ENCODE measurements at places on chromosomes 12 and 14.
A peak's percentile ranks its signal among the peaks of the same experiment; 100 is the strongest.

DNA sequence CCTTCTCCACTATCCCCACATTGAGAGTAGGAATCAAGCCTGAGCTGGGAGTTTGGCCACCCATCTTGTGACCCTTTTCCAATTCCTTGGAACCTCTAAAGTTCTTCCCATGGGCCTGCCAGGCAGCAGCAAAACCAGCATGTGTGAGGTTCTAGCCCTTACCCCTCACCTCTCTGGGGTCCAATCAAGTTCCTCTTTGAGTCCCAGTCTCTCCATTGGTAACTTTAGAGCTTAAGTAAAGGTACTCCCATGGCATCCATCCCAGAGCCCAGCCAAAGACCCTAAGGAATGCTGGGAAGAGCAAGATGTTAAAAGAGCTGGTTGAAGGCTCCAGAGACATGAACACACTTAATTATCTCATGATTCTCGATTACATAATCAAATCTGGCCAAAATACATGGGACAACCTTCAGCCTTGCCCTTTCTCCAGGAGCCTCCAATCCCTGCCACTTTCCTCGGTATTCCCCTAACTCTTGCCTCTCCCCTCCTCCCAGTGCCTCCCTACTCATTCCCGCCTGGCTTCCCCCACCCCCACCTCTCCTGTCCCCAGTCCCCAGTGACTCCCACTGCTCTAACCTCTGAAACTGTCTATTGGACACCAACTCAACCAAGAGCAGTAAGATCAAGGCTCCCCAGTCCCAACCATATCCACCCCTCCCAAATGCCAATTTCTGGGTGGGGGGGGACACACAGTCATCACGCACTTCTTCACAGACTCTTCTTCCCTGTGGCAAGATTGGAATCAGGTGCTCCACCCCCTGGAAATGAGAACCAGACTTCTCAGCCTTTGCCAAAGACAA is 4.8 kb upstream of the TNS2 start:
- DNase-seq, result no peak
- H3K4me3 ChIP-seq, result no peak overlapping the region
- no peak overlapping the region for H3K27ac ChIP-seq
- H3K36me3 ChIP-seq, result no peaks in the 10 kb centered on the region

- H3K27ac ChIP-seq, result no peak within 1 kb of the TSS
- DNase-seq, result no peak
- no peaks in the 10 kb centered on the region for H3K4me1 ChIP-seq
- H3K4me3 ChIP-seq, result no peak within 1 kb of the TSS
- H3K36me3 ChIP-seq, result no peaks in the 10 kb centered on the region
These were observed at the start of gene SPIC for GRCh38 chr12:101474711-101475386. Gene SPIC, plus strand, starts transcription at chr12:101475336. Its CDS starts 1,569 bp downstream, at chr12:101476905.

DNA sequence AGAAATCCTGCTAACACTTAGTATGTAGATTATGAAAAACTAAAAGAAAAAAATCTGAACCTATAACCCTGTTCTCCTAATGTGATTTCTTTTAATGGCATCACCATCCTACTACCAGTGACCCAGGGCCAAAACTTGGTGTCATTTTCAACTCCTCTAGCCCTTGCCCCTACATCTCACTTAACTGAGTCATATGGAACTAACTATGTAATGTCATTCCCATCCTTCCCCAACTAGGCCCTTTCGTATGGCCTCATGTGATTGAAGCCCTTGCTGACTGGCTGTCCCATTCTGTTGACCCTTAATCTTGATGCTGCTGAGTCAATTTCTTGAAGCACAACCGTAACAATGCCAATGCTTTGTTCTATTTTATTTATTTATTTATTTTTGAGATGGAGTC is 7.6 kb downstream of the DMAC2L start:
- no peaks in the 10 kb centered on the region for H3K27me3 ChIP-seq
- no peak overlapping the region for H3K27ac ChIP-seq

- peaks cover 32% of the 10 kb centered on the region for H3K27me3 ChIP-seq
- peak; percentile 24 for DNase-seq
- no peak overlapping the region for H3K27ac ChIP-seq
- peaks cover 4% of the 10 kb centered on the region for H3K4me1 ChIP-seq
- no peaks in the 10 kb centered on the region for H3K36me3 ChIP-seq
These were observed 2.9 kb upstream of the SMOC1 start for GRCh38 chr14:69876221-69876847.

DNA sequence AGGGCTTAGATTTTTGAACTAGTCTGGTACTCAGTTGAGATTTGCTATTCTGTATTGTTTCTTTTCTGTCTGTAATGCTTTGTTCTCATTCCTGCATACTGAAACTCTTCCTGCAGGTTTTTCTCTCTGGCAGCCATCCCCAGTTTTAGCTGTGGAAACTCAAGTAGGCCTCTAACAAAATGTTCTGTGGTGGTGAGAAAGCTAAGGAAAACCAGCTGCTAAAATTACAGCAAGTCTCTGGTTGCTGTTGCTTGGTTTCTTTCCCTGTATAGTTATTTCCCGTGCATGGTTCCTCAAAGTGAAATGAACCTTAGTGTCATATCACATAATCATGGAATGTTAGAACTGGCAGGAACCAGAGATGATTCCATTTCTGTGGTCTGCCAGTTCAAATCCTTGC is 442.5 kb downstream of the NRXN3 start:
- H3K4me3 ChIP-seq, result no peak overlapping the region
- DNase-seq, result no peak
- H3K27me3 ChIP-seq, result no peaks in the 10 kb centered on the region
- no peaks in the 10 kb centered on the region for H3K36me3 ChIP-seq

GRCh38 chr14:74980398-74980730 is 22.4 kb upstream of the EIF2B2 start:
- peaks cover 28% of the 10 kb centered on the region for H3K4me1 ChIP-seq
- no peak overlapping the region for H3K4me3 ChIP-seq
- DNase-seq, result no peak
- no peaks in the 10 kb centered on the region for H3K27me3 ChIP-seq

GRCh38 chr12:119664642-119665041 is 3.3 kb upstream of the PRKAB1 start:
- peaks cover under 1% of the 10 kb centered on the region for H3K36me3 ChIP-seq
- no peak for DNase-seq
- no peaks in the 10 kb centered on the region for H3K27me3 ChIP-seq
- H3K27ac ChIP-seq, result no peak overlapping the region

GRCh38 chr12:57838594-57839302 is 7.8 kb downstream of the CTDSP2 start:
- H3K4me1 ChIP-seq, result peaks cover 18% of the 10 kb centered on the region
- no peaks in the 10 kb centered on the region for H3K27me3 ChIP-seq
- peaks cover 2% of the 10 kb centered on the region for H3K36me3 ChIP-seq
- H3K27ac ChIP-seq, result no peak overlapping the region

- DNase-seq, result peak; percentile 91
- no peaks in the 10 kb centered on the region for H3K36me3 ChIP-seq
- H3K27me3 ChIP-seq, result no peaks in the 10 kb centered on the region
- no peak overlapping the region for H3K4me3 ChIP-seq
- H3K4me1 ChIP-seq, result no peaks in the 10 kb centered on the region
These were observed 5.2 kb upstream of the NRDE2 start for GRCh38 chr14:90336985-90337384.

GRCh38 chr12:122887819-122888212 is 8.1 kb downstream of the VPS37B start:
- no peak for DNase-seq
- H3K27me3 ChIP-seq, result no peaks in the 10 kb centered on the region
- peaks cover 34% of the 10 kb centered on the region for H3K4me1 ChIP-seq
- H3K4me3 ChIP-seq, result no peak overlapping the region

DNA sequence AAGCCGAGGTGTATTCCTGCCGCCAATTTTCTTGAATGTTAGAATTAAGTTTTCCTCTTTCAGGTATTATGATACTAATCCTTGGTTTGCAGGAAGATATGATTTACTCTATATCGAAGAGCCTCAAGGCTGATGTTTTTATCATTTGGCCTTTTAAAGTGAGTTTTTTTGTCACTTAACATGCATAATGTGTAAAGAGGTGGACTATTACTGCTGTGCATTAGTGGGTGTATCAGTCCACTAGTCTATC is 11.1 kb upstream of the TMPO start:
- no peaks in the 10 kb centered on the region for H3K36me3 ChIP-seq
- H3K27ac ChIP-seq, result no peak overlapping the region
- H3K4me3 ChIP-seq, result no peak overlapping the region
- no peaks in the 10 kb centered on the region for H3K27me3 ChIP-seq

GRCh38 chr12:507391-507796 is 47.7 kb downstream of the B4GALNT3 start:
- DNase-seq, result no peak
- H3K4me1 ChIP-seq, result peaks cover 25% of the 10 kb centered on the region
- H3K36me3 ChIP-seq, result no peaks in the 10 kb centered on the region
- H3K27me3 ChIP-seq, result no peaks in the 10 kb centered on the region
- H3K4me3 ChIP-seq, result no peak overlapping the region
- no peak overlapping the region for H3K27ac ChIP-seq

GRCh38 chr12:82930301-82930700 is 243.6 kb downstream of the TMTC2 start:
- H3K27me3 ChIP-seq, result no peaks in the 10 kb centered on the region
- H3K36me3 ChIP-seq, result no peaks in the 10 kb centered on the region
- peaks cover 6% of the 10 kb centered on the region for H3K4me1 ChIP-seq
